Activated CD4-positive, CD25-positive, alpha-beta regulatory T cell treated with anti-CD3 and anti-CD28 coated beads, Interleukin-2, amount 50 U/mL, for 72 hours (primary cell): ENCODE measurements at places on chromosomes 3 and 15.

GRCh38 chr3:130731817-130732216 is 14.8 kb downstream of the PIK3R4 start:
- no peak for DNase-seq

- no peak for DNase-seq
Observed at GRCh38 chr3:125194061-125194848, 18.3 kb downstream of the SLC12A8 start.

- DNase-seq = no peak
Observed at GRCh38 chr3:54262541-54262940, 140.2 kb downstream of the CACNA2D3 start.

DNA sequence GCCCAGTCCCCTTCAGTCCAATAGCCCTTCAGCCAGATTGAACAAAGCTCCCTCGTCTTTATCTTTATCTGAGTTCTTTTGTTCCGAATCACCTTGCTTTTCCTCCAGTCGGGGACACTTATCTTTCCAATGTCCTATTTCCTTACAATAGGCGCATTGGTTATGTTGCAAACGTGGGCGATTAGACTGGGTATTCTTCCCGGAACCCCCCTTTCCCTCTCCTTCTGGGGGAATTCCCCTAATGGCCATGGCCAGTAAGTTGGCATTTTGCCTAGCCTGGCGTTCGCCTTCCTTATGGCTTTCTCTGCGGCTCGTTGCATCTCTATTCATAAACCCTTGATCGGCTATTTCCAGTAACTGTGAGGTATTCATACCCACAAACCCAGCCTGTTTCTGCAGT is 82.2 kb upstream of the VEPH1 start:
- DNase-seq = no peak

DNA sequence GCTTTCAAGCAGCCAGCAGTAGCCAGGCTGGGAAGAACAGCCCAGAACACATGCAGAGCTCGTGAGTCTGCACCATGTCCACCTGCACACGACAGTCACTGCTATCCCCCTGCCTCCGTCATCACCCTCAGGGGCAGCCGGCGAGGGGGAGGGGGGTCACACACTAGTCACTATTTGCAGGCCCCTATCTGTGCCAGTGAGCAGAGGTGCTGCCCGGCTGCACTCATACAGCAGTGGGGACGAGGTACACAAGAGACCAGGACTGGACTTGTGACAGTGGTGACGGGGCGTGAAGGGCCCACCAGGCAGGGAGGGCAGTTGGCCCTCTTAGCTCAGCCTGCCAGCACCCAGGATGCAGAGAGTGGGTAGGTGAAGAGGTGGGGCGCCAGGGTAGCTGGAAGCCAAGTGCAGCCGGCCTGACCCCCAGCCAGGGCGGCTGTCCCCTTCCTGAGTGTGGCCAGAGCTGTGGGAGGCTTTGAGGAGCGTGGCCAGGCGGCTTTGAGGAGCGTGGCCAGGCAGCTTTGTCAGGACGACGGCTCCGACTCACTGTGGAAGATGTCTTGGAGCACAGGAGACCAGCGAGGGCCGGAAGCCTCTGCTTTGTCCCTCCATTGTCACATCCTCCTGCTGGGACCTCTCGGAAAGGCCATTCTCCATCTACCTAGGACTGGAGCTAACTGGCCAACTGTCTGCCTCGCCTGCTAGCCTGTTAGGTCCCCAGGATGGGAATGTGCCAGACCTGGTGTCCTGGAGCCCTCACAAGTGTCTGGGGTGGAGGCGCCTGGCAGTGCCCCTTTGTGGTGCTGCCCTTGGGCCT is 52.1 kb upstream of the FGD5 start:
- DNase-seq = no peak

DNA sequence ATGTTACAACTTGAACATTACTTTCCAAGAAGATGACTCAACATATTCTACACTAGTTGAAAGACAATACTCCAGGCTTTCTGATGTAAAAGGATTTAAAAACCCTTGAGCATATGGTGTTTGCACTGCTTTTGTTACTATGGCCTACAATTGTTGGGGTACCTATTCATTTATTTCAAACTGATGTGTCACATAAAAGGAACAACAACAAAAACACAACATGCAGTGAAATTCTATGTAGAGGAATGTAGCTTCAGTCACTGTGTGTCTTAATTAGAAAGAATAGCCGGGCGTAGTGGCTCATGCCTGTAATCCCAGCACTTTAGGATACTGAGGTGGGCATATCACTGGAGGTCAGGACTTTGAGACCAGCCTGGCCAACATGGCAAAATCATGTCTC is 1.6 kb downstream of the SPATA16 start:
- no peak for DNase-seq

DNA sequence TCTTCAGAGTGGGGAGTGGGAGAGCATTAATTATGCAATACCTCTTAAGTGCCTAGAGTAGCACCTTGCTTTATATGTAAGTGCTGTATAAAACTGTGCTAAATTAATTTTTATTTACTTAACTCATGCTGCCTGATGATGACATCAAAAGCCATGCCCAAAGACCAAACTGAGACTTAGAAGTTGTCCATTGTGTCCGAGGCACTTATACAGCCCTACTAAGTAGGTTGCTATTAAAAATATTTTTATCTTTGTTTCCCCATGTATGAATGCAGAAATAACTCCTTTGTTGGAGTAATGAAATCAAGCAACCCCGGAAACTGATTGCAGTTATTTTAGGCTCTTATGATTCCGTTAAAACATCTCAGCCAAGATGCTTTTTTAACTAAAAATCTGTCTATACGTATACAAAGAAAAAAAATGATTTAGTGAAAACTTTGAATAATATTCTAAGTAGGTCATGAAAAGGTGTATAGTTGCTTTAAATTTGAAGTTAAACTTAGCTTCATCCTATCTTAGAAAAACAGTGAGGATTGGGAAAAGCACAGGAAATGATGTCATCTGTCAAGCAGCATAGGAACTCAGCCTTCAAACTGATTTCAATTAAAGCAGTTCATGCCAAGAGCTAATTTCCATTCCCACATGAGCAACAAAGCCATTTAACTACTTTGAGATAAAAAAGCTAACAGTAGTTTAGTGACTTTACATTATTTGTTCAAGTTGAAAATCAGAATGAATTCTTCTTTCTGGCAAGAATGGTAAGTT is 43.0 kb downstream of the FBN1 start:
- no peak for DNase-seq

DNA sequence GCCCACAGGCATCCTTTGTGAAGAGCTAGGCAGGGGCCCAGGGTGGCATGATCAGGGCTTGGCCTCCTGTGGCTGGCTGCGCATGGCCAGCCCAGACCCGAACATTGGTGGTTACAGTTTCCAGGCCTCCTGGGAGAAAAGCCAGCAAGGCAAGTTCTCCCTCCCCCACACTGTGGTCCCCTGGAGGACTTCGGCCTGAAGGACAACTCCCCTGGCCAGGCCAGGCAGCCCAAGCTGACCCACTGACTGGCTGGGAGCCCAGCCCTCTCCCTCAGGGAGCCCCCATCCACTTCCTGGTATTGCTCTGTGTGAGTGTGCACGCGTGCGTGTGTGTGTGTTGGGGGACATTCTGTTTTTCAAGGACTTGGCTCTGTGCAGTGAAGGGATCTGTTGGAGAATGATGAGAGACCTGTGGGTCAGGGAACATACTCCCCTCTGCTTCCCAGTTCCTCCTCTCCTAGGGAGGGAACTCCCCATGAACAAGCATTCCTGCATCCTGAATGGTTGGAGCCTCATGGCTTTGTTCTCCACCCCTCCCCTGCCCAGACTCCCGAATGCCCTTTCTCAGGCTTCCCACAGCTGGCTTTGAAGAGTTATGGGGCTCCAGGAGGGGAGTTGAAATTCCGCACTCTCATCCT is 29.5 kb downstream of the CORO2B start:
- no peak for DNase-seq

- no peak for DNase-seq
Observed at GRCh38 chr3:133377396-133377795, 22.5 kb upstream of the BFSP2 start.

DNA sequence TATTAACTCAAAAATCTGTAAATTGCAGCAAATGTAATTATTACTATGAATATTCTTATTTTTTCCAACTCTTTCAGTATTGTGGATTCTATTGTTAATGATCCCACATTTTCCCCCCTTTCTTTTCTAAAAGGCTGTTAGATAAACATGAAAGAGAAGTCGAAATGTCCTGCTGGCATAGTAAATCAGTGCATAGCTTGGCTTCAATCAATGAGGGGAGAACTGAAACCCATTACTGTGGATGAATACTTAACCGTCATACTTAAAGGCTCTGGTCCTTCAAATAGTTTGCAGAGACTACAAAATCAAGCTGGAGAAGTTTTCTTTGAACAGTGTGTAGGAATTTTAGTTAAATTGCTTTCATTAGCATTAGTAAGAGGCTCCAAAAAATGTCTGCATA is 667.9 kb downstream of the CADM2 start:
- no peak for DNase-seq
